ENCODE measurements at places on chromosomes 12 and 14. TPM values are rescaled to one million over a fixed set of nuclear protein-coding genes. Genes with fewer than 3 reads are reported as not detected.

Gene PTPRQ
- total RNA-seq, result 0.04 TPM

Gene SIRT4
- total RNA-seq, result 0.64 TPM

Gene OASL
- 5.9 TPM for total RNA-seq

Gene NOS1
- total RNA-seq, result 1.7 TPM

Gene RNF212B
- total RNA-seq, result not detected

Gene AGAP2
- total RNA-seq, result 0.64 TPM

Gene PRH2
- total RNA-seq, result not detected

DNA sequence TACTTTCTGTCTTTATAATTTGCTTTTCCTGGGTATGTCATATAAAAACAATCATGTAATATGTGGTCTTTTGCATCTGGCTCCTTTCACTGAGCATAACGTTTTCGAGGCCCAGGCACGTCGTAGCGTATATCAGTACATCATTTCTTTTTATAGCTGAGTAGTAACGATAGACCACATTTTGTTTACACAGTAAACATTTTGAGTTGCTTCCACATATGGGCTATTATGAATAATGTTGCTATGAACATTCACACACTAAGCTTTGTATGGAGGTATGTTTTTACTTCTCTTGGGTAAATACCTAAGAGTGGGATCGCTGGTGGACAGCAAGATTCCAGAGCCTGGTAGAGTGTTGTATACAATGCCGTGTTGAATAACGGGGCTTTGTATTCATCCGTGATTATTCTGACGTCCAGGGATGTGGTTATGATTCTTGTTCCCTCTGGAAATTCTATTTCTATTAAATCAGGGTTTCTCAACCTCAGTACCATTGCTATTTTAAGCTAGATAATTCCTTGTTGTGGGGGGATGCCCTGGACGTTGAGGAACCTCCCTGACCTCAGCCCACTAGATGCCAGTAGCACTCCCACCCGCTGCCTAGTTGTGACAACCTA, 38.9 kb upstream of the CIT start:
- no peak for ATAC-seq

- no peak for ATAC-seq
Observed at GRCh38 chr12:94254270-94254669, 105.9 kb downstream of the PLXNC1 start.

DNA sequence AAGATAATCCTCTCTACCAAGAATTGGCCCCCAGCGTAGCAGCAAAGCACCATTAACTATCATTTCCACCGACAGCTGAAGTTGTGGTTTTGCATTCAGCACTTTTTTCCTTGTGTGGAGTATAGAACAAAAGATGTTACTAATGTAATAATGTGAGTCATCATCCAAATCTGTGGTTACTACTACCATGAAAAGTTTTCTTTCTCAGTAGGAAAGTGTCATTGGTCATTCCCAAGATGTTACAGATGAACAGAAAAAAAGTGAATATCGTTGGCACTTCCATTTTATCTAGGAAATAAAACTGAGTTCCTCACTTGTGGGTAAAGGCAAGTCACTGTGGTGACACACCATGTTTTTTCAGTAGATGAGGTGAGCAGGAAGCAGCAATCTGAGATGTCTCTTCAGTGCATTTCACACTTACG, 30.3 kb upstream of the IFNG start:
- ATAC-seq, result peak; percentile 72

DNA sequence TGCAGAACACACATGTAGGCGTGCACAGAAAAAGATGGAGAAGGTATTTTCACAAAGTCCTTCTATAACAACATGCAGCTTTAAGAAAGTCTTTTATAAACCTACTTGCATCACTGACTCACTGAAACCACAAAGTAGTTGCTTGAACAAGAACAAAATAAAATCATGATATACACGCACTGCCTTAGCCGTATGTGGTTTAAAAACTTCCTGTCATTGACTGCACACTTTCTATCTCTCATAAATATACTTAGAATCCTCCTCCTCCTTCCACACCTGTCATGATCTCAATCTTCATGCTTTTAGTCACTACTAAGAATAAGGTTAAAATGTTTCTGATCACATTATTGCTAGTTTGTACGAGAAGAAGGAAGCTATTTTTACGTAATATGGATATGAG, 31.8 kb upstream of the RAD51AP1 start:
- ATAC-seq, result no peak

- no peak for ATAC-seq
Observed at GRCh38 chr12:12023456-12023855, 47.3 kb upstream of the BCL2L14 start.

- ATAC-seq, result peak; percentile 51
Observed at GRCh38 chr12:108722992-108723766, 8.1 kb downstream of the CORO1C start.

DNA sequence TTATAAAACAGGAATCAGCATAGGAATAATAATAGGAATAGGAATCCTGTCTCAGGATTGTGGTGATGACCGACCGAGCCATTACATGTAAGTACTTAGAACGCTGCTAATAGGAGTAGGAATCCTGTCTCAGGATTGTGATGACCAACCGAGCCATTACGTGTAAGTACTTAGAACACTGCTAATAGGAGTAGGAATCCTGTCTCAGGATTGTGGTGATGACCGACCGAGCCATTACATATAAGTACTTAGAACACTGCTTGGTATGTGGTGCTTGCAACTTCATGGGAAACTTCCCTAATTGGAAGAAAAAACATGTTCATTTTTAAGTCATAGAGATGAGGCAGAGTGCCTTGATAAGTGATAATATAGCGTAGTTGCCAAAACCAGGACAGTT, 30.0 kb downstream of the ELK3 start:
- no peak for ATAC-seq

DNA sequence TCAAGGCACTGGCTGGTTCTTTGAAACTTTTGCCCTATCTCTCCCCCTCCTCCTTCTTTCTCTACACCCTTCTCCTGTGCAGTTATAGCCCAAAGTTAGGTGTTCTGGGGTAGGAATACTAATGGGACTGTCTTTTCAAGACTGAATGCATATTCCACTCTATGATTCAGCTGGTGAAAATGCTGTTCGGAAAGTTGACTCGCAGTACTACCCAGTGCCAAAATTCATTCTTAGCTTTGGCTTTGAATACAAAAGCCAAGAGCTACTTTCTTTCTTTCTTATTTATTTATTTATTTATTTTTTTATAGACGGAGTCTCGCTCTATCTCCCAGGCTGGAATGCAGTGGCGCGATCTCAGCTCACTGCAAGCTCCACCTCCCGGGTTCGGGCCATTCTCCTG, 249.2 kb downstream of the ETNK1 start:
- ATAC-seq, result no peak

GRCh38 chr12:86860776-86861175, 604.6 kb upstream of the MGAT4C start:
- no peak for ATAC-seq

DNA sequence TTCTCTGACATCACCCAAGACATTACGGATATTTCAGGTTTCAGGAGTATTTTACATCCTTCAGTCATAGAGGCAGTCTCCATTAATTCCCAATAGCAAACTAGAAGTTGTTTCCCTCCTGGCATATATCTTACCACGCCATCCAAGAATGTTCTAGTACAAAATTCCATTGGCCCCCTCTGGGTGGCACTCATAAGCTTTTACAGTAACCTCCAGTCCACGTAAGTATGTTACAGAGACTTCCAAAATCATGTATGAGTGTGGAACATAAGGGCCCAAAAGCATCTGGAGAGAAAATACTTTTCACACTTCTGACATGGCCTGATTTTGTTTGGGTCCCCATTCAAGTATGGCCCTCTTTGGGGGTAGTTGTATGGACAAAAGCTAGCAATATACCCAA, 58.1 kb upstream of the DHRS4 start:
- no peak for ATAC-seq

DNA sequence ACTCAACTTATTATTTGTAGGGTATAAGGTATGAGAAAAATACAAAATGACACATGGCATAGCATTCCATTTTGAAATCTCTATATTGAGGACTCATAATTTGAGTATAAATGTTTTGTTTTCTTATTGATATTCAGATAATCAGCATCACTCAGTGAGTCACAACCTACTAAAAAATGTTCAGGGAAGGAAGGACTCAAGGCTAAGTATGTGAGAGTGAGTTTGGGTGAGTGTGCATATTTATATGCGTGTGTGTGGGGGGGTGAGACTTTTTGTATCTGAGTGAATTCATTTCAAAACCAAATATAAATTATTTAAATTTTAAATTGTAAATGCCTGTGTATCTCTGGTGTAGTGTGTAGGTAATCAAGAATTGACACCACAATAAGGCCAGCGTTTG, 87.8 kb upstream of the PRKD1 start:
- ATAC-seq, result no peak

Data from esophagus mucosa (tissue), 1 donor.